ENCODE measurements at places on chromosomes 7 and 10. TPM values are rescaled to one million over a fixed set of nuclear protein-coding genes. Genes with fewer than 3 reads are reported as not detected.
A peak's percentile ranks its signal among the peaks of the same experiment; 100 is the strongest.

Gene KEL
- total RNA-seq, result 3.4 TPM

Gene PTN
- 566 TPM for total RNA-seq

Gene UCN3
- total RNA-seq, result 0.50 TPM

Gene CPA5
- 0.20 TPM for total RNA-seq

Gene CNPY1
- 0.79 TPM for total RNA-seq

Gene CYP2C8
- total RNA-seq, result 1.8 TPM

Gene MEOX2
- 17.0 TPM for total RNA-seq

Gene RNF133
- 0.88 TPM for total RNA-seq

- DNase-seq, result no peak
Measured at GRCh38 chr7:120539321-120539720, 266.3 kb downstream of the KCND2 start.

DNA sequence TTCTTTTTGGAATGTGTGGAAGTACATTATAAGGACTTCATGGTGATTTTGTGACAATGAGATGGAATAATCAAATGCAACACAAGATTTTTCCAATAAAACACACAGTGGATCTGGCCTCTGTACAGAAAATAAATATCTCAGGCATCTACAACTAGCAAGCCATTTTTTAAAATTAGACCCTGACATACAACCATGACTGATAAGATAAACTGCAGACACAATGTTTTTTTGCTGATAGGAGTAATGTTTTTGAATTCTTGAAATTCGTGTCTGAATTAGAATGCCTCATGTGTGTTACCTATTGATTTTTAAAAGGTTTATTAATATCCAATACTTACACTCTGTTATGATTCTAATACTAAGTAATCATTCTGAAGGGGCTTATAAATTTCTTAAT is 328.1 kb downstream of the HGF start:
- no peak for DNase-seq

DNA sequence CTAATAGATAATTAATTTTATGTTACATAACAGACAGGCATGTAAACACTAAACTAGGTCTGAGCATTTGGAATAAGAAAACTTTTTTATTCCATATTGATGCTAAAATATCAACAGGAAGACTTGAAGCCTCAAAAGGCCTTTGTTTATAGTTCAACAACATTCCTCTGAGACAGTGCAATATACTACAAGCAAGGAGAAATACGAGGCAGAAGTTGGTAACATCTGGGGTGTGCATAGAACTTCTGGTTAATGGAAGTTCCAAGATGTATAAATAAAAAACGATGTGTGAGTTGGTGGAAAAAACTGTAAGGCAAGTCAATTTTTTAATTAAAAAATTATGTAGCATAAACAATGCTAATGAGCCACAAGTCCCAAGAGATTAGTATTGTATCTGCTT is 139.6 kb downstream of the SKAP2 start:
- DNase-seq, result no peak

DNA sequence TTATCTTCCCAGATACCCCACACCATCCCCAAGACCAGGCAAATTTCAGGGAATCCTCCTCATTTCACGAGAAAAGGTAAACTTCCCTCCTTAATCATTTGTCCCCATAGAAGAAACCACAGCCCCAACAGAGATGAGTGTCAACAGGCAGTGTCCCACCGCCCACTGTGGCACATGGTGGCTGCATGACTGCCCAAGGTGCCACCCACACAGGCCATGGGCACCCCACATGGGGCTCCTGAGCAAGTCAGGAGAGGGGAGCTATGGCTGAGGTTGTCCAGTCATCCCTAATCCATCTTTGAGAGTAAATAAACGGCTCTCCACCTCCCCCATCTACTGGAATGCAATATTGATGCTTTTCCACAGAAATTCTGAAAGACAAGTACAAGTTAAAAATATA is 44.1 kb downstream of the ANTXRL start:
- no peak for DNase-seq

DNA sequence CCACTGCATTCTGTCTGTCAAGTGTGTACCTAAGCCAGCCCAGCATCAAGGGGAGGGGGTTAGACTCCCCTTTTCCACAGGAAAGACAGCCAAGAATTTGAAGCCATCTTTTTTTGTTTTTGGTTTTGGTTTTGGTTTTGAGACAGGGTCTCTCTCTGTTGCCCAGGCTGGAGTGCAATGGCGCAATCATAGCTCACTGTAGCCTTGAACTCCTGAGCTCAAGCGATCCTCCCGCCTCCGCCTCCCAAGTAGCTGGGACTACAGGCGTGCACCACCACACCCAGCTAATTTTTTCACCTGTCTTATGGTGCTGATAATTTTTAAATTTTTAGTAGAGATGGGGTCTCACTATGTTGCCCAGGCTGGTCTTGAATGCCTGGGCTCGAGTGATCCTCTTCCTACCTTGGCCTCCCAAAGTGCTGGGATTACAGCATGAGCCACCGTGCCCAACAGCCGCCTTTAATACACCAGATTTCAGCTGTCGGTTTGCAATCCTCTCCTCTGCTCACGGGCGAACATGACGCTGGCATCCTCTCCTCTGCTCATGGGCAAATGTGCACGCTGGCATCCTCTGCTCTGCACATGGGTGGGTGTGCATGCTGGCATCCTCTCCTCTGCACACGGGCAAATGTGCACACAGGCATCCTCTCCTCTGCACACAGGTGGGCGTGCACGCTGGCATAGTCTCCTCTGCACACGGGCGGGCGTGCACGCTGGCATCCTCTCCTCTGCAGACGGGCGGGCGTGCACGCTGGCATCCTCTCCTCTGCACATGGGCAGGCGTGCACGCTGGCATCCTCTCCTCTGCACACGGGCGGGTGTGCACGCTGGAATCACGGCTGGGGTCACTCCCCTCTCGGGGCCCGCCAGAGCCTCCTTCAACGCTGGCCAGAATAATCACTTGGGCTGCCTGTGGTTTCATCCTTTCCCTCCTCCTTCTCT is 56.0 kb upstream of the PDGFA start:
- no peak for DNase-seq

- peak; percentile 29 for DNase-seq
Measured at GRCh38 chr7:52565974-52566373, 469.5 kb upstream of the POM121L12 start.

- DNase-seq, result no peak
Measured at GRCh38 chr7:29113384-29114102, 32.8 kb downstream of the CPVL start.

DNA sequence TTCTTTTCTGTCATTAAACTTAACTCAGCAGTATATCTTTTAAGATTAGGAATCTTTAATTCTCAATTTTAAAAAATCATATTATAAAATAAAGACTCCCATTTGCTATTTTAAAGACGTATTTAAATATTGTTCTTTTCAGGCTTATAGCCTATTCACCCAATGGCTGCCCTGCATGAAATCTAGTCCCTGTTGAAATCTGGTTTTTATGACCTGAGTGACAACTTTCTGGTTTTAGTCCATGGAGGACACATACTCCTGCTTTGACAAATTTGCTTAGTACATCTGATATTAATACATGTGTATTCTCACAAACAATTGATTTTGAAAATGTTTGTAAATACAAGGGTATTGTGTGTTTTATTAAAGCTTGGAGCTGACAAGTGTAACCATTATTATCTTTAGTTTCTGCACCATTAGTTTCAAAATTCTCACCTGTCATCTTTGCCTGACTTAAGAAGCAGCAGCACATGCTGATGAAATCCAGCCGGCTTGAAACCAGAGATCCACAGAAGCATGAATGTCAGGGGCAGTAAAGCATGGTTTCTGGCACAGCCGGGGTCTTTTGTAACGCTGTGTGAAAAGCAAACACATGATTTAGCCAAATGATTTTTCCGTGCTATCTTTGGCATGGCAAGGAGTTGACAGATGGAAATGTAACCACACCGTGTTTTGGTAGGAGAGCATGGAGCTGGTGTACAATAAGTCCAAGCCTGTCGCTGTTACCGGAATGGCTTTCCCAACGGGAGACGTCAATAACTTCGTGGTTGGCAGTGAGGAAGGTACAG is 262.8 kb downstream of the DYNC1I1 start:
- DNase-seq, result no peak

DNA sequence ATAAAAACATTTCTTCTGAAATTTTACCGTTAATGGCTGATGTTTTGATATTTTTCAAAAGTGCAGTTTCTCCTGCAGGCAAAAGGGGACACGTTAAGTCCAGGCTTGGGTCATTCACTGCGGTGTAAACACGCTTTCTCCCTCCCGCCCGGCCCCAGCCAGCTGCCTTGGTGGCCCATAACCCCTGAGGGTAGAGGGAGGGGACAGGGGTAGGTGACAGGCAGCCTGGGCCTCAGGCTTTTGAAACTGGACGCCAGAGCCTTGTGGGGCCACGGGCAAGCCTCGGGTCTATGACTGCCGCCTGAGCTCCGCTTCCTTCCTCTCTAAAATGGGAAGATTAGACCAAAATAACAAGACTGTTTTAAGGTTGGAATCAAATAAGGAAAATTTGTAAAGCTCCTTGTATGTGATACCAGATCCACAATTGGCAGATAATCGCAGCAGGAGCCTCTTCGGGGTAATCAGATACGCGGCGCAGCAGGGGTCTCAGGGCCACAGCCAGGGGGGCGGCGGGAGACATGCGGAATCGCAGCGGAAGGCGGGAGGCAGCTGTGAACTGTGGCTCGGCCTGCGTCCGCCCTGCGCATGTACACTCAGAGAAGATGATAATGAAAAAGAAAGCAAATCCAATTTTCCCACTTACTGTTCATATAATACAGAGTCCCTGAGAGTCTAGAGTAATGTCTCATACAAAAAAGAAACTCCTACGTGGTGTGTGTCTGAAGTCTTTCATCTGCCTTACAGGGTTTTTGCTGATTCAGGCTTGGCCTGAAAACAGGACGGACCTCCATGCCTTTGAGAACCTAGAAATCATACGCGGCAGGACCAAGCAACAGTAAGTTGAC is 138.3 kb downstream of the EGFR start:
- DNase-seq, result no peak

DNA sequence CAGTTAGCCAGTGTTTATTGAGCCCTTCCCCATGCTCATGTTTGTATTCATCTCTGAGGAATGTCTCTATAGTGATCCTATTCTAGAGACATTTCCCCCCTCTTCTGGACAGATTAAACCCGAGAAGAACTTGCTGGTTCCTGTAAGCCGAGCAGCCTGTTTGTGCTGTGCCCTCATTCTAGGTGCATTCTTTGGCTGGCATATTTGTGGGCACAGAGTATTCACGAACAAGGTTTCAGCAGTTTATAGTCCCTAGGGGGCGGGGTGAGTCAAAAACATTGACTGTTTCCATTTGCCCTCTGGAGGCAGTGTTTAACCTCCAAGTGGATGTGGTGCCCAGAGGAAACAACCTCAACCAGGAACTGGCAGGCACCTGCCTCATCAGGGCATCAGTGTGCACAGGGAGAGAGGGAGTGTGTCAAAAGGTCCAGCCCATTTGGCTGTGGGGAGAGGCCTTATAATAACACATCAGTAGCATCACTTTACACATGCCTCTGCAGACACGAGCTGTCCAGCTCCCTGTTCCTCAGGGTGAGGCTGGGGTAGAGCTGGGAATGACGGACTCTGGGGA is 273.3 kb upstream of the LRGUK start:
- no peak for DNase-seq

GRCh38 chr10:29807163-29807806 is 172.5 kb upstream of the SVIL start:
- DNase-seq, result no peak

DNA sequence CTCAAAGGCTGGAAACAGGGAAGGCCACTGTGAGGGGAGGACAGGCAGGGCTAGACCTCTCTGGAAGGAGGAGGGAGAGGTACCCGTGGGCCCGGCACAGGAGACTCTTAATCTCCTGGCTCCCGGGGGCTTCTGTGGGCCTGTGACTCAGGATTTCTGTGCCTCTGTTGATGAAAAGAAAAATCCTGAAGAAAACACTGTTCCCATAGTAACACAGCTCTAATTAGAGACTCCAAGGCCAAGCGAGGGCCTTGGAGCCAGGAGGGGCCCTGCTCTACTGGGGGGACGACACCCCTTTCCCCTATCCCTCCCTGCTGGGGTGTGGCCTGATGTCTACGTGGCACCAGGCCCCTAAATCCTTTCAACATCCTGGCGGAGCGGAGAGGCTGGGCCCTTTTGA is 174.1 kb upstream of the TNRC18 start:
- DNase-seq, result no peak

DNA sequence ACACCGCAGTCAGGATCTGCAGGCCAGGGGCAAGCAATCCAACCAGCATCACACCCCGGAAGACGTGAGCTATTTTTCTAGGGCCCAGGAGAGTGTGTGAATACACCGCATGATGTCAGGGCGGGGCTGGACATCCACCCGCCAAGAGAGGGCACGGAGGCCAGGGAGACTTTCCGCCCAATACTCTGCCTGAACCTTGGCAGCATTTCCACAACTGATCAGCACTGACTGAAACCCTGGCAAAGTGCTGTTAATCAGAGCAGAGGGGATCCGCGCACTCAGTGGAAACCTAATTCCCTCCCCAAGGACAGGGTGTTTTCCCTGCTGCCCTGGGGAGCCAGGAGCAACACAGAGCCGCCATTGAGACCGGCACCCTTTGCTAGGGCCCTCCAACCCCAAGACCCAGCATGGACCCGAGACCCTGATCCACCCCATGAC is 8.2 kb downstream of the MAD1L1 start:
- no peak for DNase-seq

DNA sequence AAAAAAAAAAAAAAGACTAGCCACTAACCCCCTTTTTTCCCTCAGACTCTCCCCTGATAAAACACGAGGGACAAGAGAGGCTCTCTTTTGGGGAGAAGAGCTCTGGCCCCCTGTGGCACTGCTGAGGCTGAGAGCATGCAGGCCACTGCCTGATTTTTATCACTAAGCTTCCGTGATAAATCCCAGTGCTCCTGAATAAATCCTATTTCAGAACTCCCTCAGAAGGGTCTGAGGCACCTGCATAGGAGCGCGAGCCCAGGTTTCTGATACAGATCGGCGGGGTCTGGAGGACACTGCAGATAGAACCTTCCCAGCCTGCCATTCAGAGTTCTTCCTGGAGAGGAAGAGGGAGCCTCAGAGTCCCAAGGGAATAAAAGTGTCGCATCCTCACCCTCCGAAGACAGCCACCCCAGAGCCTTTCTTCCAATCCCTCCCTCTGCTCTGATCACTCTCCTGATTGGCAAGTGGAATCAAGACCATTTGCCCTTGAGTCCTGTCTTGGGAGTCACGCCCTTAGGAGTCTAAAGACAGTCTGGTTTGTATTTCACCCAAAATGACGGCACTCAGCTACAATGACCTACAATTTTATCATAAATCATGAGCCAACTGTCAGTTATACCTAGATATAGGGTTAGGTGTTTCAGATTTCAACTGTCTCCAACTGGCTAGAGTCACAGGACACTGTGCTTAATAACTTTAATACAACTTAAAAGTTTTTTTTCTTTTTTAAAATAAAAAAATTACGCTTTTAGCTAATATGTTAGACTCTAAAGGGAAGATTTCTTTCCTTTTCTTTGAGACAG is 153.5 kb downstream of the RNF216 start:
- DNase-seq, result no peak

- peak; percentile 39 for DNase-seq
Measured at GRCh38 chr10:60099998-60100747, 193.8 kb upstream of the CCDC6 start.

- no peak for DNase-seq
Measured at GRCh38 chr7:120997882-120998474, 9.5 kb downstream of the CPED1 start.

DNA sequence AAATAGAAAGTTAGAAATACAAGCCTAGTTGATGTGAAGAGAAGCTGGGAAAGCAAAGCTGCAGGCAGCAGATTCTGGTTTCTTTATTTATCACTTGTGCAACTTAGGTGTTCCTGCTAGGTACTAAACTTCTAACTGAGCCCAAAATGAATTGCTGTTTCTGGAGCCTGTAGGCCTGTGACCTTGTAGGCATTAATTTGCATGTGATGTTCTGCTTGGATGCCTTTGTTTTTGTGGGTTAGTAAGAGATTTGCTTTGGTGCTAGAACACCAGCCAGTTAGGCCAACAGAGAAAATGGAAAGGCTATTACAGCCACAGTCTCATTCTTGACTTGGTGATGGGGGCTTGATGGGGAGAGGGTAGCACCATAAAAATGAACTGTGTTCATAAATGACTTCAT is 370.7 kb downstream of the PPP1R3A start:
- no peak for DNase-seq

Measured in spinal cord (tissue), 10 donors.